A549 (cell line): ENCODE measurements at places on chromosomes 7 and 10. TPM values are rescaled to one million over a fixed set of nuclear protein-coding genes. Genes with fewer than 3 reads are reported as not detected.

Gene HOXA9
- 1.1 to 1.4 TPM (median 1.3 TPM) in 3 replicates for polyA plus RNA-seq

Gene GPR37
- 0.47 to 0.61 TPM (median 0.57 TPM) in 3 replicates for polyA plus RNA-seq

Gene THSD7A
- 4.2 to 5.7 TPM (median 5.4 TPM) in 3 replicates for polyA plus RNA-seq

Gene KEL
- polyA plus RNA-seq = not detected in 3 replicates

Gene CLRN3
- 0.08 TPM in 1 of 3 replicates, not detected in the others for polyA plus RNA-seq
